CD4-positive, alpha-beta T cell treated with Interleukin-17A for 1 hour (primary cell): ENCODE measurements at places on chromosomes 3 and 15.

DNA sequence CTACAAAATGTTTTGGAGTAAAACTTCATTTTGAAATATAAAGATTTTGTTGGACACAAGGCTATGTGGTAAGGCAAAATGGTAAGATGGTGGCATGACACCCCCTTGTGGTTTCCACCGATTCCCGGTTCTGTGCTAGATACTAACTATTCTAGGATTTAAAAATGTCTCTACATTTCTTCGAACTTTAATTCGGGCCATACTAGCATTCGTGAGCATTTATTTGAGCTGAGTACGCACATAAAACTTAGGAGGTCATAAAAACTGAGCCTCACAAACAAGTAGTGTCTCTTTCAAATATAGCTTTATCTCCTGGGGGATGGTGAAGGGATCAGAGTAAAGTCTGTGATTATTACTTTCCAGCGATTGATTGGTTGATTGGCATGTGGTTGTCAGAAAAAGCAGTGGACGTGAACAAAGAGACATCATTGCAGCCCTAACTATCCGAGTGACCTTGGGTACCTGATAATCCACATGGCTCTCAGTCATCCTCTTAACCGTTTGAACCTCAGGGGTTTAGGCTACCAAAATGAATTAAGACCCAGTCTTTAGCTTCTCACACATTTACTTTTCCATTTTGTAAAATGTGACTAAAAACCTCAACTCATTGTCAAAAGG lies 1.1 kb upstream of the ZNF639 start:
- DNase-seq: peak; percentile 31

GRCh38 chr15:68349151-68349550 lies 71.6 kb downstream of the FEM1B start:
- no peak for DNase-seq

DNA sequence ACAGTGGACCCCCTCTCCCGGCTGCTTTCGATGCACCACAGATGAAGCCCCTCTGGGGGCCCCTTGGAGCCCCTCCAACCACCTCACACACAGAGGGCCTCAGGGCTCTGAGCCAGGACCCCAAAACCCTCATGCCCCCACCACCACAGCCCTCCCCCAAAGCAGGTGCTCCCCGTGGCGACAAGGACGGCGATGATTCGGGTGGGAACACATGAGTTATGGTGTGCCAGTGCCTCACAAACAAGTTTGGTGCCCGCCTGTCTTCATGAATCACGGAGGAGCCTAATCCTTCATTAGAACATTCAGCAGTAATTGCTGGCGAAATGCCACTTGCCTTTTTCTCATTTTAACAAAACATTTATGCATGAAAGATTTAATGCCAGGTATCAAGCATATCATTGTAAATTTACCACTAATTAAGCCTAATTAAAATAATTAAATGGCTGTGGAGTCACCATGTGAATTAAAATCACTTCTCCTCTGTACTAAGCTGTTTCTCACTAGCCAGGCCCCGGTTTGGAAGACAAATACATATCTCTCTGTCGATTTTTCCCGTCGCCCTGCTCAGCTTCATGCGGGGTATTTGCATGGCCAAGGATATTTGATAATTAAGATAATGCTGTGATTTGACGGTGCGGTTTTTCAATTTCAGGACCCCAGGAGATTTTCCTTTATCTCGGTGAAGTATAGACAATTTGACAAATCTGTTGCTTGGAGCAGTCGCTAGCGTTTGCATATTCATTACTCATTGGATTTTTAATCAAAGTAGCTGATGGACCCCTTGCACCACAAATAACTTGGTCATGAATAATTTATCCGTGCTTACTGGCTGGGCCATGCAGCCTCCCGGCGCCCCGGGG lies 157.0 kb downstream of the TLE3 start:
- DNase-seq: no peak

- DNase-seq: no peak
Measured at GRCh38 chr15:93866948-93867347, 364.4 kb upstream of the MCTP2 start.

DNA sequence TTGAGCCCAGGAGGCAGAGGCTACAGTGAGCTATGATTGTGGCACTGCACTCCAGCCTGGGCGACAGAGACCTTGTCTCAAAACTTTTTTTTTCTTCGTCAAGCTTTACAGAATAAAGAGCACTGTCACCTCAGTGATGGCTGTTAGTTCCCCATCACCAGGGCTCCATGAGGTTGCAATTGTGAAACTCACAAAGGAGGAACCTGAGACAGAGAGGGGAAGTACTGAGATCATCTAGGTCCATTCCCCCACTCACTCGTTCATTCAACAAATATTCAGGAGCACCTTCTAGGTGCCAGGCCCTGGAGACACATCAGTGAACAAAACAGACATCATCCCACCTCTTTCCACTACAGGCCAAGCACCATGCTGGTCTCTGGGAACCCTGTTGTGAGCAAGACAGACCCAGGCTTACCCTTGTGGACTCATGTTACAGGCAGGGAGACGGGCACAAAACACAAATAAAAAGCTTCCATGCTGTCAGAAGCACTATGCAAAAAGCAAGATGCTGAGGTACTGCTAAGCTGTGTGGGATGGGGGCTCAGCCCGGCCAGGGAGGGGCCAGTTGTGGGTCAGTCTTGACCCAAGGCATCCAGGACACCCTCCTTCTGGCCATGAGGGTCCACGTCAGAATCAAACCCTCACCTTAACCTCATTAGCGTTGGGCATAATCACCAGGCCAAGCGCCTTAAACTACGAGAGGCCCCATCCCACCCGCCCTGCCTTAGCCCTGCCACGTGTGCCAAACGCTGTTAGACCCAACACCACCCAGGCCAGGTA lies 2.1 kb upstream of the RHO start:
- DNase-seq: peak; percentile 22

DNA sequence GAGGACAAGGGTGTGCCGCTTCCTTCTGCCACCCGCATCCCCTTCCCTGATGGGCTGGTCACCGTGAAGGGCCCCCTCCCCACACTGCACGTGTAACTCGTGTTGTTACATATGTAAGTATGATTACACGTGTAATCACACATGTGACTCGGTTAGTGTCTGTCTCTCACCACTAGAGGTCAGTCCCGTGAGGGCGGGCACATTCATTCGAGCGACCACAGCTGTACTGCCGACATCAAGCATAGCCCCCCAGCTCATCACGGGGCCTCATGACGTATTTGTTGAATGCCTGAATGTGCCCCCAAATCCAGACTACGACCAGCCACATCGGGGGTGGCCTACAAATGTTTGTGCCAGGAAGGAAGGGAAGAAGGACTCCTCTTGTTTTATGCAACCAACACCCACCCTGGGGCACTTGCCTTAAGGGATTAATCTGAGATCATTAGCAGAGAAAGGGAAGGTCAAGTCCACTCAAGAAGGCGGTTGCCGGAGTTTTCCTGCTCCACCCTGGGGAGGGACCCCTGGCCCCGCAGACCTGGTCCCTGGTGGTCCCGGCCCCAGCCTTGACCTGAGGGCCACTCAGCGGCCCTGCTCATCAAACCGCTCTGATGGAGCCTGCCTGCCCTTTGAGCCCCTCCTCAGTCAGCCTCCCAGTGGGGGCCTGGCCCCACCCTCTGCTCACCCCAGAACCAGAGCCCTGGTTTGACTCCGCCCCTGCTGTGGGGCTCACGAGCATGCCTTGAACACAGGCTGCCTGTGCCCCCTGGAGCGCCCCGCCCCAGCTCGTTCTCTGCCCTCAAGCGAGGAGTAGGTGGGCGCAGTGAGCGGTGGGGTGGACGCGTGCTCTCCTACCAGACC lies 52.8 kb downstream of the RGMA start:
- peak; percentile 57 for DNase-seq

DNA sequence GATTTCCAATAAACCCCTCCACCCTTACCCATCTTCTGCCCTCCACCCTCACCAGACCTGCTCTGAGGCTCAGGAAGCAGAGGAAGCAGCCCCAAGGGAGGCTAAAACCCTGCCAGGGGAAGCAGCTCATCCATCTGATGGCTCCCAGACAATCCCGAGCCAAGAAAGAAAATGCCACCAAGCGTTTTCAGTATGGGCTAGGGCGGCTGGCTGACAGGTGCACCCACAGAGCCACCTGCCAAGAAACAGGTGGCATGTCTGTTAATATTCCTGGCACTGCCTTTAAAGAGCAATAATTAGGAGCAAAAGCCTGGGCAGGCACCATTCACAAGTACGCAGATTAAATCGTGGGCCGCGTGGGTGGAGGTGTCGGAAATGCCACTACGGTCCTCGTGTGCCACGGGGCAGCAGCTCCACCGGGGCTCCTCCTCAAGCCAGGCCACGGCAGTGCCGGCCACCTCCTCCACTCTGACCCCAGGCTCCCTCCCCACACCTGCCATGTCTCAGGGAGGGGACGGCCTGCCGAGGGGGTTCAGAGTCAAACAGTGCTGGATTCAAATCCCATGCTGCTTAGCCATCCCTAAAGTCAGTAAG lies 23.9 kb upstream of the GRIP2 start:
- DNase-seq: no peak

DNA sequence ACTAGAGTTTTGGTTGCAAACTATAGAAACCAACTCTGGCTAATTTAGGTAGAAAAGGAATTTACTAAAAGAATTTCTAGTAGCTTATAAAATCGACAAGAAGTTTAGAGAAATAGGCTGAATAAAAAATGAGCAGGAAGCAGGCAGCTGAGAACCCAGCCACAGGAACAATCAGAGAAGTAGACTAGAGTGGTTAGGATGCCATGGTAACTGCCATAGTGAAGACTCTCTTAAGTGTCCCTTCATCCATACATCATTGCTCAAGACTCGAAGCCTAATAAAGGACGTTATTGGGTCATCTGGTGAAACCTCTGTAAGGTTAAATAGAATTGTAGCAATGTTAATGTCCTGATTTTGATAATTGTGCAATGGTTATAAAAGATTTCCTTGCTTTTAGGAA lies 13.8 kb downstream of the AVEN start:
- DNase-seq: no peak

GRCh38 chr15:80242132-80242769 lies 9.8 kb downstream of the CTXND1 start:
- DNase-seq: no peak

GRCh38 chr15:101148881-101149664 lies 102.8 kb downstream of the CHSY1 start:
- no peak for DNase-seq

GRCh38 chr3:149371001-149371722 lies 6.3 kb downstream of the TM4SF1 start:
- no peak for DNase-seq

DNA sequence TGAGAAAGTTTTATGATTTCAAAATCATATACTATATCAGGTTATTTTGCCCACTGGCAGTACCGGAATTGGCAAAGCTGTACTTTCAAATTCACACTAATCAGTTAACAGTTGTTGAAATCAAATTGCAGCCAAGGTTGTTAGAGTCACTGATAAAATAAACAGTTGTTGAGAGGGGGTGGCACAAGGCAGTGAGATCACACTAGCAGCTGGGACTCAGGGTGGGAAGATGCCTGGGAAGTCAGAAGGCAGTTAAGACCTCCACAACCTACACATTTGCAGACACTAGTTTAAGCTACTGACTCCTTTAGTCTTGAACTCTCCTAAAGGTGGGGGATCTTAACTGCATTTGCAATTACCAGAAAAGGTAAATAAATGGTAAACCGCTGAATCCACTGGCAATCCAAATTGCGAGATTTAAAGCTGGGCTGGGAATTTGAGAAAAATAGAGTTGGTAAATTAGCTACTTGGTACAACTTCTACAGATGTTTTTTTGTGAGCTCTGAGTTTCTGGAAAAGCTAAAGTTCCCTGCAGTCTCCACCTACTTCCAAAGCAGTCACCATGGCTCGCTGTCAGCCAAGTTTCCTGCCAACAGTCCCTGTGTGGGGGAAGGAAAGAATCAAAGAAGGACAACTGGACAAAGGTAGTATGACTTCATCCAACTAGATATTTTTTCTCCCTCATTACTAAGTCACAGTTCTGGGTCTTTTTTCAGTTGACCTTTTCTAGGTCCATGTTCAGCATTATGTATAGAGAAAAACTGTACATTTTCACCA lies 105.7 kb downstream of the ZNF385D start:
- no peak for DNase-seq

GRCh38 chr3:156820692-156821080 lies 5.5 kb upstream of the LEKR1 start:
- DNase-seq: no peak

- DNase-seq: no peak
Measured at GRCh38 chr3:13570391-13571194, 21.7 kb downstream of the FBLN2 start.

DNA sequence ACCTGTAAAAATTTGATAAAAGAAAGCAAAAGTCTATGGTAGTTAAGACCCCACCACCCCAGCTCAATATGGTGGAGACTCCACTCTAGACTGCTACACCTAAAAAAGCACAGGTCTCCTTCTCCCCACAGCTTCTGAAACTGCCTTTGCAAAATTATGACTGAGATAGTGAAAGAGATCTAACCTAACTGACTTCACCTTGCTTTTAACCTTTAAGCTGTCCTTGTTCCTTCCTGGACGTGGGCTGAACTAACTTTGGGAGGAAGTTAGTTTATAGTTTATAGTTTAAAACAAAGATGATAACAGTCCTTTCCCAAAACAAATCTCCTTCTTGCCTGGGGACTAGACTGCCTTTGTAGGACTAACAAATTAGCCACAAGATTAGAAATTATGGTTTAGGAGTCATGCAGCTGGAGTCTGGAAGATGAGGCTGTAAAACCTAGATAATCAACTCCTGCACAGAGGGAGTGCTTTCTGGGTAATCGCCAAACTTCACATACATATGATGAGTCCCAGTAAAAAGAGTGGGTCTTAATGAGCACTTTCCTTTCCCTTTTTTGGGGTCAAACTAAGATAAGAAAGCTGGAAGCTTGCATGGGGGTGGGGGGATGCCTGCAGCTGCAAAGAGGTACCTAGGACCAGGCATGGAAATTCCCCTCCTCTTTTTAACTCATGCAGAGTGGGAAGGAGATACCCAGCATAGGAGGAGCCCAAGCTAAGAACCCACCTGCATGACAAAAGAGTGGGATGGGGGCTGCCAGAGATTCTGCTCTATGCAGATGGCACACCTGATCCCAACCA lies 17.5 kb downstream of the CCR8 start:
- DNase-seq: no peak

- no peak for DNase-seq
Measured at GRCh38 chr3:89434621-89435380, 327.4 kb downstream of the EPHA3 start.

DNA sequence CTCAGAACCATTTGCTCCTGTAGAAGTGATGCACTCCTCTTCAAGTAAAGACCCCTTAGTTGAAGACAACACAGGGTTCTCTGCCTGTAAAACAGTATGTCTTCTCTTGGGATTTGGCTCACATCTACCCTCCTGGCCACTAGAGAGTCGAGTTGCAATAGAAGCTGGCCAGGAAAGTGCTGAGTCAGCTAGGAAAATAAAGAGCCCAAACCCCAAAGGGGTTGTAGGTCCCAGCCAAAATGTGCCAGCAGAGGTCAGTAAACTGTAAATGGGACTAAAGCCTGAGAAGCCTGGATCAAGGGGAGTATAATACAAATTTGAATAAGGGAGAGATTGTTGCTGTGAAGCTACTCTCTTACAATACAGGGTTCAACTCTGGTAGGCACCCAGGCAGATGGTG lies 37.2 kb upstream of the THBS1 start:
- no peak for DNase-seq

- peak; percentile 23 for DNase-seq
Measured at GRCh38 chr3:41418961-41419691, 219.8 kb downstream of the CTNNB1 start.
